ENCODE measurements at places on chromosomes 6 and 20.
A peak's percentile ranks its signal among the peaks of the same experiment; 100 is the strongest.

GRCh38 chr6:165671222-165671768, 8.3 kb upstream of the PDE10A start:
- no peak for DNase-seq

- peak; percentile 21 for DNase-seq
Observed at GRCh38 chr6:6246544-6246943, 73.9 kb downstream of the F13A1 start.

- DNase-seq = no peak
Observed at GRCh38 chr6:1611572-1612298, 2.0 kb downstream of the FOXC1 start.

DNA sequence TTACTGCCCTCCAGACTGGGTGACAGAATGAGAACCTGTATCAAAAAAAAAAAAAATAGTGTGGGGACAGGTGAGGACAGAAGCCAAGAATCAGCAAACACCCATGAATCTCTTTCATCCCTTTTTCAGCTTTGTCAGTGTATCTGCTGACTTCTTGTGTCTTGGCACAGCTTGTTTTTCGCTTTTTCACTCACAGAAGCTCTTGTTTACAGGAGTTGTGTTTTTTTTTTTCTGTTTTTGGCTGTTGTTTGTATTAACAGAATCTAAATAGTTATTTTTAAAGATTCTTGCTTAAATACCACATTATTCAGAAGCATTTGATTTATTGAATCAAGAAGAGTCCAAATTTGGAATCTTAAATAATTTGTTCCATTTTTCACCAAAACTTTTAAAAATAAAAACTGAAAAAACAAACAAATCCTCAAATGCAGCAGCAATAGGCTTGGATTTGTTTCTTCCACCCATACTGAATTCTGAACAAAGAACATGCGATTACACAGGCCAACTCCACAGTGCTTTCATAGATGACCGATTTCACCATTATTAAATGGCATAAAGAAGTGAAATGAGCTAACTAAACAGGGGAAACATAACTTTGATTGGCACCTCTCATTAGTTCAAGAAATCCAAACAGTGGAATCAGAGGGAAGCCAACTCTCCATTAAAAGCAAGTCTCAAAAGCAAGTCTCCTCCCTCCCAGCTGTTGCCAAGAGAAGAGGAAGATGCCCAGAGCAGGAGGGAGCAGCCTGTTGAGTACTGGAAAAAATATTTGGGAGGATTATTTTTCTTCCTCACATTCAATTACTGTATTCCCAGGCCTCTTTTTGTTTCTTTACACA, 27.2 kb upstream of the GPR63 start:
- DNase-seq = no peak

DNA sequence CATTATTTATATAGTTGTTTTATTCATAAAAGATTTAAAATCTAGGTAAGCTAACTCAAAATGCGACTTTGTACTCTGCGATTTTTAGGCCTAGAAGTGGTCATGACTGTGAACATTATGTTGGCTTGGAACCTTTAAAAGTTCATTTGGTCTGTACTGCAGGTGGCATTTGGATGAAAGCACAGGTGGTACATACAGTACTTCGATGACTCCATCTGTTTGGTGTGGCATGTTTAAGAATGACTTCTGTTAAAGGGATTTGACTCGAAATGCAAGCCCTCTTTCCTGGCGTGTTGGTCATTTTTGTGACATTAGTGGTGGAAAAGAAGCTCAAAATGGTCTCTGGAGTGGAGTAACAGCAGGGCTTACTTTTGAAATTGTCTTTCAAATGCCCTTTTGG, 118.1 kb downstream of the UST start:
- DNase-seq = no peak

- no peak for DNase-seq
Observed at GRCh38 chr6:32133786-32134185, 3.7 kb upstream of the FKBPL start.

DNA sequence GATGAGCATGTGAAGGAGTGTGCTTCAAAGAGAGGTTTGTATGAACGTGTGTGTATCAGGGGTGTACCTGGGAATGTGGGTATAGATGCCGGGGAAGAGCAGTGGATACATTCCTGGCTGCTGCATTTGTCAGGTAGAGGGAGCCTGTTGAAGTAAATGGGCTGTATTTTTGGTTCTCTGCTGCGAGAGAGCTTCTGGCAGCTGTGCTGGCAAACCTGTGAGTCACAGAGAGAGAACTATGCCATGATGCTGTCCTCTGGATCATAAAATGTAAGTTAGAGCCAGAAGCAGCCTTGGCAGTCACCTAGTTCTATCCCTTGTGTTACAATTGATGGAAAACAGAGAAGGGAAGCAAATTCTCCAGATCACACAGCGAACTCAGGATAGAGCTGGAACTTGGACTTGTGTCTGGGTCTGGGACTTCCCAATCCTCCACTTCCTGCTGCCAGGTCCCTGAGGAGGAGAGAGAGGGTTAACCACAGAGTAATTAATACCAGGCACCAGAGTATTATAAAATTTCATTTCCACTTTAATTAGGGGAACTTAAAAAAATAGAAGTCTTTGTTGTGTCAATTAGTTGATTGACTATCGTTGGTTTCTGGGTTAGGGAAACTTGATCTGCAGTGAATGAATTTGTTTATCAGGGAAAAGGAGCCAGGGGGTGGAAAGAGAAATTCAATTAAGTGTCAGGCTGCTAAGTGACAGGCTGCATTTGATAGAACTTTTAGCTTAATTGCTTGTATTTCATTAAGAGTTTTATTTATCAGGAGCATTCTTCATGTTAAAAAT, 41.1 kb upstream of the GTSF1L start:
- no peak for DNase-seq

DNA sequence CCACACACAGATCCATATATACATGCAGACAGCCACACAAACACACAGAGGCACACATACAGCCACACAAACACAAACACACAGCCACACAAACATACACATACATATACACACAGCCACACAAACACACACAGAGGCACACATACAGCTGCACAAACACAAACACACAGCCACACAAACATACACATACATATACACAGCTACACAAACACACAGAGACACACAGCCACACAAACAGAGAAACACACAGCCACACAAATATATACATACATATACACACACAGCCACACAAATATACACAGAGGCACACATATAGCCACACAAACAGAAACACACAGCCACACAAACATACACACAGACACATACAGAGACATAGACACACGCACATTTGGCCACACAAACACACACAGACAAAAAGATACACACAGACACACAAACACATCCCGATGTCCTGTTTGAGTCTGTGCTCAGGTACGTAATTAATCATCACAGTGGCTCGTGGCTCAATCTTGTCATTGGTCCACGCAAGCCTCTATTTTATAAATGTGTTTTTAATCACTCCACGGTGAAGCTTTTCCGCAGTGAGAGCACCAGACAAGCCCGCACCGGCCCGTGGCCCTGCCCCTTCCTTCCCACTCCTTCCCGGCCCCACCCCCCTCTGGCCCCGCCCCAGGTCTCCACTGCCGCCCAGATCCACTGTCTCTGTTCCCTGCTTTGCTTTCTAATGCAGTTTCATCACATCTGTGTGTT, 135.3 kb downstream of the CDH4 start:
- DNase-seq = no peak

- DNase-seq = no peak
Observed at GRCh38 chr6:16408766-16409165, 170.4 kb downstream of the GMPR start.

DNA sequence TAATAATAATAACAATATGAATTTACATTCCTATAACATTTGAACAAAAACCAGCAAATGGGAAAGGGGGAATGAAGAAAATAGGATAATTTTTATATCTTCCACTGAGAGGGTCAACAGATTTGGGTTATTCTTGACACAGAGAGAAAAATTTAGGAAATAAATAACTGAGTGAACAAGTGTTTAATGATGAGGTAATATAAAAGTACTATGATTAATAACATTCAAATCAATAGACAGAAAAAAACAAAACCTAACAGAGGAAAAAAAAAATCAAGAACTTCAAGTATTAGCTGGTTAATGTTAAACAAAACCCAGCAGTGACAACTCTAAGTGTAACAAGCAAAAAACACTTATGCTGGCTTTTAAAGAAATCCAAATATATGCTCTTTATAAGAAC, 66.5 kb downstream of the LCA5 start:
- no peak for DNase-seq
